Osteocyte (in vitro differentiated cells): ENCODE measurements at places on chromosomes 5 and 9. TPM values are rescaled to one million over a fixed set of nuclear protein-coding genes. Genes with fewer than 3 reads are reported as not detected.
A peak's percentile ranks its signal among the peaks of the same experiment; 100 is the strongest.

- DNase-seq, result no peak
Measured at GRCh38 chr9:21804331-21804730, 1.9 kb downstream of the MTAP start.

- DNase-seq, result peak; percentile 78
Measured at GRCh38 chr9:89597711-89598362, 7.0 kb upstream of the GADD45G start.

DNA sequence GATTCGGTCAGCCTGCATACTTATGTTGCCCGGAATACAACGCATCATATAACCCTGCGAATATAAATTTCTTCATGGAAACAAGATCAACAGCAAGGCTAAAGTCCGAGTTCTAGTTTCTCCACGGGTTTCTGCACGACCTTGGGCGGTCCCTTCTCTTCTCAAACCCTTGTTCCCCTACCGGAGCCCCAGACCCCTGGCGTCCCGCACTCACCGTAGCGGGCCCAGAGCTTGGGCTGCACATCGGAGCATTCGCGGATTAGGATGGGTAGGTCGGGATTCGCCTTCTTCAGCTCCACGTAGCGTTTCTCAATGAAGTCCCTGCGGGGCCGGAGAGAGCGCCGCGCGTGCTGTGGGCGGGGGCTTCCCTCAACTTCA lies 399 bp downstream of the NDUFA2 start:
- no peak for DNase-seq

- no peak for DNase-seq
Measured at GRCh38 chr5:65722575-65723403, 784 bp downstream of the NLN start.

GRCh38 chr5:10288592-10289219 lies 19.0 kb downstream of the CMBL start:
- DNase-seq, result no peak

DNA sequence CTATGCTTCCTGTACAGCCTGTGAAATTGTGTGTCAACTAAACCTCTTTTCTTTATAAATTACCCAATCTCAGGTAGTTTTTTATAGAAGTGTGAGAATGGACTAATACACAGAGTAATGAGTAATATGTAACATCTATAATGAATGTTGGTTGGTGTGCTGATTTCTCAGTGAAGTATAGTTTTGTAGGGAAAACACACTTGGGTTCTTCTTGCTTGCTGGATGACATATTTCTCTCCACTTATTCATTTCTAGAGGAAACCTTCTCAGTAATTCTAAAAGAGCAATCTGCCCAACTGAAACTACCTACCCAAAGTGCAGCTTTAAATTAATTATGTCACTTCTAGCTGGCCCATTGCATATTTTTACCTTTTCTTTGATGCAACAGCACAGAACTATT lies 81.1 kb upstream of the RORB start:
- DNase-seq, result no peak

DNA sequence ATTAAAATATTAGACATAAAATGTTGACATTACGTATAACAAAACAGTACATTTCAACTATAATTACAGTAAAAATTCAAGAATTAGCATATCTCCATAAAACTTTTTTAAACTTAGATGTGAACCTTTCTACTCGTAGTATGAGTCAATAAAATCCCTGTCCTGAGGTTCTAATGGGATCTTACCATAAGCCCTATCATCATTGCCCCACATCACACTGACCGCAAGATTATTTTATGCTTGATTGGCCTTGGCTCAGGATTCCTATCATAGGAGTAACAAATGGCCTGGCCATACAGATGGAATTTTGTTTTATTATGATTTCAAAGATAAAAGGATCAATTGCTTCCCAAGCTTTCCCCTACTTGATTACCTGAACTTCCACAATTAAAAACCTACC lies 238.3 kb downstream of the MEF2C start:
- no peak for DNase-seq

DNA sequence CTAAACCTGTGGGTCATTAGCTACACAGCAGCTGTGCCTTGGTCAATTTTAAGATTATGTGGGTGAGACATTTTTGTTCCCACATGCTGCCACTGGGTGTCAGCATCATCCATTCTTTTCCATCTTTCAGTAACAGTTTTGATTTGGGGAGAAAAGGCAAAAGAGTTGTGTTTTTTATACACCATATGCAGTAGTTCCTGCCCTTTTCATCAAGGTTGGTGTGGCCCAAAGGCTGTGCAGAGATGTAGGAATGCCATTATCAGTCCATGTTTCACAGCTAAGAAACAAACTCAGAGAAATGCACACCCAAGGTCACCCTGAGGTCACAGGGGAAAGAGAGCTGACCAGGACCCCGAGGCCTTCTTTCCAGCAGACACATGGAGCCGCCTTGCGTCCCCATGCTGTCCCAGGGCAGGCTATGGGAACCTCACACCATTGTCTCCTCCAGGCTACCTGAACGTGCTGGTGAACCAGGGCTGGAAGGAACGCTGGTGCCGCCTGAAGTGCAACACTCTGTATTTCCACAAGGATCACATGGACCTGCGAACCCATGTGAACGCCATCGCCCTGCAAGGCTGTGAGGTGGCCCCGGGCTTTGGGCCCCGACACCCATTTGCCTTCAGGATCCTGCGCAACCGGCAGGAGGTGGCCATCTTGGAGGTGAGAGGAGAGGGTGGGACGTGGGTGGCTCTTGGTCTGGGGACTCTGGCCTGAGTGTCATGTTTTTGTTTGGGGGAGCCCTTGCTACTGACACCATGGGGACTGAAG lies 27.8 kb upstream of the GRPEL2 start:
- no peak for DNase-seq

DNA sequence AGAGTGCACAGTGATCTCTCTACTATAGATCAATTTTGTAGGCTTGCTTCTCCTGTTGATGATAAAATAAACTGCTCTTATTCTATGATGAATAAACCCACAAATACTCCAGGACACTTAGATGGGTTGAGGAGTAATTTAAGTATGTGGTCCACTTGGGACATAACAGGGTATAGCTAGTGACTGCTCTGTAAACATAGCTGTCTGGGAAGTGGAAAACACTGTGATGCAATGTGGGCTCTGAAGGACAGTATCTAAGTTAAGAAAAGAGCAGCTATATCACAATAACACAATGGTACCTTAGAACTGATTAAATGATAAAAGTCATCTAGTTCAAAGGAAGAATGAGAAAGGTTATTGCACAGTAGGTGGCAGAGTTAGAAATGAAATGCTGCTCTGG lies 294.3 kb upstream of the HAPLN1 start:
- no peak for DNase-seq

- DNase-seq, result no peak
Measured at GRCh38 chr5:22844155-22844554, 9.0 kb downstream of the CDH12 start.

- DNase-seq, result no peak
Measured at GRCh38 chr5:118577621-118578020, 410.7 kb downstream of the DTWD2 start.

PLEKHG4B gene
- total RNA-seq, result 3.8 and 4.5 TPM in 2 replicates

TMEFF1 gene
- total RNA-seq, result 8.6 and 9.1 TPM in 2 replicates

UGT3A2 gene
- total RNA-seq, result not detected in 2 replicates

PDE6A gene
- total RNA-seq, result not detected in 2 replicates

NUTM2F gene
- not detected in 2 replicates for total RNA-seq

QRFP gene
- total RNA-seq, result not detected in 2 replicates
